IMR-90 (cell line): ENCODE measurements at places on chromosomes 6 and 20. TPM values are rescaled to one million over a fixed set of nuclear protein-coding genes. Genes with fewer than 3 reads are reported as not detected.
A peak's percentile ranks its signal among the peaks of the same experiment; 100 is the strongest.

Gene SLC22A7
- polyA plus RNA-seq: not detected in 2 replicates

Gene SIRPD
- polyA plus RNA-seq: not detected in 2 replicates

- H3K27me3 ChIP-seq: no peaks in the 10 kb centered on the region
- H3K36me3 ChIP-seq: no peaks in the 10 kb centered on the region; the same call in 1 of the 2 replicates
- DNase-seq: no peak
- 0 out of 2 replicates have a peak, but pooled peaks cover 2% of the 10 kb centered on the region for H3K4me1 ChIP-seq
- no peak overlapping the region for H3K4me3 ChIP-seq
- H3K27ac ChIP-seq: no peak overlapping the region
Observed at GRCh38 chr20:36777167-36777566, 3.6 kb upstream of the DSN1 start.

DNA sequence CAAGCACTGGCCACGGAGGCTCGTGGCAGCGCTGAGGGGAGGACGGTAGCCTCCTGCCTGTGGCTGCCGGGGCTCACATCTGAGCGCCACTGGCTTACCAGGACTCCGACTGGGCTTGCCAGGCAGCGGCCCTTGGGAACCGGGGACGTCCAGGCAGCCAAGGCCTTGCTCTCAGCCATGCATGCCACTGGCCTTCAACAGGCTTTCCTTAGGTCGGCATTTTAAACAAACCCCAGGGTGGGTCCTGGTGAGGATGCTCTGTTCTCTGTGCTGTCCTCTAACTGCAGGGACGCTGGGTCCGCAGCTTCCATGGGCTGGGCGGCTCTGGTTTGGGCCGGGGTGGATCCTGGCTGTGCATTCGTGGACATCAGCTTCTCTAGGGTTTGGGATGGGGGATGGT lies 59.1 kb upstream of the BHLHE23 start:
- H3K36me3 ChIP-seq: no peaks in the 10 kb centered on the region
- no peak for DNase-seq
- no peaks in the 10 kb centered on the region for H3K4me1 ChIP-seq
- H3K27me3 ChIP-seq: peaks cover 15% of the 10 kb centered on the region; the same call in 1 of the 2 replicates
- no peak overlapping the region for H3K4me3 ChIP-seq
- no peak overlapping the region for H3K27ac ChIP-seq

GRCh38 chr6:166589337-166589731 lies 2.9 kb upstream of the RAMACL start:
- DNase-seq: no peak
- H3K27me3 ChIP-seq: no peaks in the 10 kb centered on the region
- H3K36me3 ChIP-seq: peaks cover 10% of the 10 kb centered on the region; the same call in 1 of the 2 replicates
- H3K27ac ChIP-seq: no peak overlapping the region

GRCh38 chr20:11145616-11146015 lies 471.8 kb upstream of the JAG1 start:
- DNase-seq: no peak
- no peaks in the 10 kb centered on the region for H3K27me3 ChIP-seq
- no peak overlapping the region for H3K4me3 ChIP-seq
- no peaks in the 10 kb centered on the region for H3K36me3 ChIP-seq

DNA sequence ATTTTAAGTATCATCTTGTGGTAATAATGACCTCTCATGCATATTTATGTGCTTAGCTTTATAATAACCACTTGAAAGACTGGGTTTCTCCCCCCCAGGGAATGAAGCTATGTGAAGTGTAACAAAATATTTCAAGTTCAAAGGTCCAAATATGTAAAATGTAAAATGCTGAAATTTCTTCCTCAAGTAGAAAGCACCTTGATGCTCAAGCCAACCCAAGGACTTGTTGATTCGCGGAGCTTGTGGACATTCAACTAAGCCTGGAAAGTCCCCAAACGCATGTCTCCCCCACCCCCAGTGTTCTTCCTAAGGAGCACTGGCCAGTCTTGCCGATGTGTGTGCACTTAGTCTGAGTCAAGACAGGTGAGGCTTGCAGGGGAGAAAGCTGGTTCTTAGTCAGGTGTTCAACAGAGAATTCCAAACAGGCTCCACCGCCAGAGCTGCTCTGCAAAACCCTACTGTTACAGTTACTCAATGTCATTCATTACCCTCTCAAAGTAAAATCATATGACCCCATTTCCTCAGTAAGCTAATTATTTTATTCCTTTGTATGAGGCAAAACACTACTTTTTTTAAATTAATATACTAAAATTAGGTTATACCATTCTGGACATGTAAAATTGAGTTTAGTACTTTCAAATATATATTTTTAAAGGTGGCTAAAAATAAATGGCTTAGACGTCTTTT lies 46.9 kb upstream of the QKI start:
- H3K27me3 ChIP-seq: peaks cover 2% of the 10 kb centered on the region; the same call in 1 of the 2 replicates
- H3K27ac ChIP-seq: no peak overlapping the region
- no peak overlapping the region for H3K4me3 ChIP-seq
- DNase-seq: no peak
- no peaks in the 10 kb centered on the region for H3K4me1 ChIP-seq

DNA sequence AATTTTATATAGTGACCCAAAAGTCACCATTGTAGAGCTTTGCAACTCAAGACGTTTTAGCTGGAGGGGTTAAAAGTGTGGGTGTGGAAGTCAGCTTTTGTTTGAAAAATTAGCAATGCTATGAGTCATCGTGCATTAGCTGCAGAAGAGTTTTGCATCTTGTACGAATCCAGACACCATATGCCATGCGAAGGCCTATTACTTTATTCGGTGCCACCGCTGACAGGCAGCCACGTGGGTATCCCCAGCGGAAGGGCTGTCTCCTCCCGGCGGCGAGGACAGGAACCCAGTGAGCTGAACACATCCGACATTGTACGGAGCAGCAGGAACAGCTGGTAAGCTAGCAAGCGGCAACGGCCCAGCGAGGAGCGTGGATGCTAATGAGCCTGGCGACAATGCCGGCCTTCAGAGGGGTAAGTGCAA lies 84.4 kb downstream of the INSM1 start:
- H3K4me1 ChIP-seq: peaks cover 3% of the 10 kb centered on the region
- no peaks in the 10 kb centered on the region for H3K27me3 ChIP-seq
- DNase-seq: peak; percentile 78
- no peak overlapping the region for H3K4me3 ChIP-seq

DNA sequence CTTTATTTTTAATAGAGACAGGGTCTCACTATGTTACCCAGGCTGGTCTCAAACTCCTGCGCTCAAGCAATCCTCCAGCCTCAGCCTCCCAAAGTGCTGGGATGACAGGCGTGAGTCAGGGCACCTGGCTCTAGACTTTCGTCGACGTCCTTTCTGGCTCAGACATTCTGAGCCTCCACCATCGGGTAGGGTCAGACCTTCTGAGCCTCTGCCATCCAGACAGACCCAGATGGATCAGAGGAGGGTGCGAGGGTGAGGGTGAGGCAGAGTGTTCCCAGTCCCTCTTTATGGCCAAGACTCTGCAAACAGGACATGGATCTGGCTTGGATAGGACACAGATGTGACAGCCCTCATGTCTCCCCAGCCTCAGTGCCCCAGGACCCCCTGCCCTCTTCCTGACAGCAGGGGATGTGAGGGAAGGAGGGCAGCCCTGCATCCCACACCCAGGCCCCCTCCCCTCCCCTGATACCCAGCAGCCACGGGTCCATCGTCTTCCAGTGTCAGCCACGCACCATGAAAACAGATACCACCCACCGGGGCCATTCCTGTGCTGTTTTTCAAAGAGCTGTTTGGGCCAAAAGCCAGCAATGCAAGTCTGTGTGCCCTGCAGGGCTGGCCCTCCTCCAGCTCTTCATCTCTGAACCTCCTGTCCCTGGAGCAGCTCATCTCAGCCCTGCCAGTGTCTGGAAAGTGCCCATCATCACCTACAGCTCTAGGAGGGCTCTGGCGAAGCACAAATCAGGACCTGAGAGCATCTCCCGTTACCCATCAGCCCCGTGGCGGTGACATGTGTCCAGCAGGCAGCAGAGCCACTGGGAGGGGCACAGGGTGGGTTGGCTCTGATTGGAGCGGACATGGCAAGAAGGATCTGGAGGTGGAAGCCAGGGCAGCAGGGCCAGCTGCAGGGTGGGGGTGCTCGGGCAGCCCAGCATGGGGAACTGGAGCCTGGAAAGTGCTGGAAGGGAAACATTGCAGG lies 208.4 kb downstream of the PREX1 start:
- H3K4me1 ChIP-seq: no peaks in the 10 kb centered on the region
- H3K36me3 ChIP-seq: no peaks in the 10 kb centered on the region
- H3K27ac ChIP-seq: no peak overlapping the region
- peaks cover 11% of the 10 kb centered on the region for H3K27me3 ChIP-seq
- no peak overlapping the region for H3K4me3 ChIP-seq

DNA sequence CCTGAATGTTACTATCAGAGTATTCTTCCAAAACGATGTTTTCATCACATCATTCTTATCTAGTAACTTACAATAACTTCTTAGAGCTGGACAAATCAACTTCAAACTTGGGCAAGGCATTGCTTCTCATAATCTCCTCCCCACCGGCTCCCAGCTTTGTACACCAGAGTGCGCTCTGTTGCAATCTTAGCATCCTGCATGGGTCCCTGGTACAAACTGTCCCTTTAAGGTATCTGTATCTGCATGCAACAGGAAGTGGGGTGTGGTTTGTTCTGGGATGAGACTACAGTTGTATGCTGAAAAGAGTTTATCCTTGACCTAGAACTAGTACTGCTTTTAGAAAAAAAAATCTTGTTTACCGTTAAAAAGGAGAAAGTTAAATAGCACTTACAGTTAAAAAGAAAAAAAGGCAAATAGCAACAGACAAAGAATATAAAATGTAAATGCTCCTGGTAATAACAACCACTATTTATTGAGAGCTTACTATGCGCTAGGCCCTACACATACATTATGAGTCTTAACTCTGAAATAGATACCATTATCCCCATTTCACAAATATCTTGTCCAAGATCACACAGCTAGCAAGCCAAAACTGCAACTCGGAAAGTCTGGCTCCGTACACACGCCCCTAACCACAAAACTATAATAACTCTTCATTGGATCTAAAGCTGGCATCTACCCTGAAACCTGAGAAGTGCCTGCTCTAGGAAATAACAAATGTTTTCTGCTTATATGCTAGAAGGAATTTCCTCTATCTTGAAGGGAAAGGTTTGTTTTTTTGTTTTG lies 9.8 kb upstream of the HECA start:
- H3K4me1 ChIP-seq: peaks cover 2% of the 10 kb centered on the region; the same call in 1 of the 2 replicates
- H3K4me3 ChIP-seq: no peak overlapping the region
- peak; percentile 49 for DNase-seq
- H3K27me3 ChIP-seq: no peaks in the 10 kb centered on the region
- no peak overlapping the region for H3K27ac ChIP-seq

- DNase-seq: no peak
- H3K4me3 ChIP-seq: no peak overlapping the region
- no peak overlapping the region for H3K27ac ChIP-seq
- H3K4me1 ChIP-seq: peaks cover 19% of the 10 kb centered on the region
- no peaks in the 10 kb centered on the region for H3K27me3 ChIP-seq
Observed at GRCh38 chr6:42340511-42340910, 111.2 kb downstream of the TRERF1 start.

GRCh38 chr6:14217728-14218518 lies 100.4 kb downstream of the CD83 start:
- H3K27ac ChIP-seq: no peak overlapping the region
- no peaks in the 10 kb centered on the region for H3K27me3 ChIP-seq
- DNase-seq: peak; percentile 11
- no peak overlapping the region for H3K4me3 ChIP-seq
- no peaks in the 10 kb centered on the region for H3K36me3 ChIP-seq

GRCh38 chr20:44552568-44552949 lies 29.8 kb upstream of the PKIG start:
- no peak overlapping the region for H3K4me3 ChIP-seq
- peaks cover 21% of the 10 kb centered on the region for H3K4me1 ChIP-seq
- H3K36me3 ChIP-seq: no peaks in the 10 kb centered on the region
- DNase-seq: no peak

DNA sequence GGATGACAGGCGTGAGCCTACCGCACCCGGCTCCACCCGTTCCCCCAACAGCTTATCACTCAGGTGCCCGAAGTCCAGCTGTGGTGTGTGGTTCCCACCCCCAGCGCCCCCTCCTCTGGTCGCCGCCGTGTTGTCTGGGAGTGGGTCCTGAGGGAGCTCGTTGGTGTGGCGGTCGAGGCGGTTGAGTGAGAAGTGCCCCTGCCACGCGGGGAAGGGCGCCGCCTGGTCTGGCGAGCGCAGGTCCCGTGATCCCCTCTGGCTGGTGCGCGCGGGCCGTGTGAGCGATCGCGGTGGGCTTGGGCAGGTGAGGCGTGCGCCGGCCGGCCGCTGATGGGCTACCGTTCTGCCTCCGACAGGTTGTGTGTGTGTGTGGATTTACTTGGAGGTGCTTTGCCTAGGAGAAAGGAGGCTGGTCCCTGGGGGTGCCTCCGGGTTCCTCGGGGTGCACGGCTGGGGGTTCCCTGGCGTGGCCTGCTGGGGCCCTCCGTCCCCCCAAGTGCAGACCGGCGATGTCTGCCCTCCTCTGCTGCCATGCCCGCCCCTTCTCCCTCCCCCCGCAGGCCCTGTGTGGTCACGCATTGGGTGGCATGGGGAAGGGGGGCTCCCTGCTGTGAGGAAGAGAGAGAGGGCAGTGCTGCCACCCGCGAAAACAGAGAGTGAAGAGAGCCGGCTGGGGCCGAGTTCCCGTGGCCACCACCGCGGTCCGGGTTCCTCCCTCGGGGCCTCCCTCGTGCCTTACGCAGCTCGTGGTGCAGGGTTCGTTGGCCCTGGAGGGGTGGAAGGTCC lies 336.0 kb upstream of the DEFB115 start:
- no peaks in the 10 kb centered on the region for H3K27me3 ChIP-seq
- no peak overlapping the region for H3K4me3 ChIP-seq
- DNase-seq: no peak

- H3K27me3 ChIP-seq: no peaks in the 10 kb centered on the region
- peaks cover 2% of the 10 kb centered on the region for H3K4me1 ChIP-seq
- H3K36me3 ChIP-seq: no peaks in the 10 kb centered on the region
Observed at GRCh38 chr6:18087396-18088165, 34.9 kb downstream of the NHLRC1 start.

GRCh38 chr20:49230561-49231133 lies 11.4 kb downstream of the DDX27 start:
- no peak overlapping the region for H3K4me3 ChIP-seq
- H3K36me3 ChIP-seq: peaks cover 62% of the 10 kb centered on the region
- no peaks in the 10 kb centered on the region for H3K27me3 ChIP-seq

DNA sequence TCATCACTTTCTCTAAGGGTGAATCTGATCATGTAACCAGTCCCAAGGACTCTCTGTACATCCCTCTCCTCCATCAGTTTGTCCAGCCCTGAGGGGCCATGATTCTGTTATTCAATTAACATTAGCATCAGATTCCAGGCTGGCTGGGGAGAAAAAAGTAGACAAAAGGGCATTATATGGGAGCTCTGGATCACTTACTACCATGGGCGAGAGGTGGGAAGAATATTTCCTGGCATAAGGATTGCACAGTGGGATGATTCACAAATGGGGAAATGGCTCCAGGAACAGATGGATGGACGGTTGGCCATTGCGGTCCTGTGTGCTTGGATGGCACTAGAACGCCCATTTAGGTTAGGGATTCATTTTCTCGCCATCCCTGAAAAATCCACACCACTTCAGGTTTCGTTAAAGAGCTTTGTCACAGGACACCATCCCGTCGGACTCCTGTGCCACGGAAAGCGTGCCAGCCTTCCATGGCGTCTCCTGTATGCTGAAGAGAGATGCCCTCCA lies 112.6 kb downstream of the THBS2 start:
- no peak overlapping the region for H3K4me3 ChIP-seq
- no peaks in the 10 kb centered on the region for H3K36me3 ChIP-seq
- no peaks in the 10 kb centered on the region for H3K27me3 ChIP-seq
- peak overlapping the region; percentile 57; the same call in 1 of the 2 replicates for H3K27ac ChIP-seq
- DNase-seq: no peak
- H3K4me1 ChIP-seq: peaks cover 16% of the 10 kb centered on the region

- DNase-seq: no peak
- H3K27me3 ChIP-seq: peaks cover 3% of the 10 kb centered on the region
- no peaks in the 10 kb centered on the region for H3K4me1 ChIP-seq
- H3K36me3 ChIP-seq: no peaks in the 10 kb centered on the region
- H3K27ac ChIP-seq: no peak overlapping the region
Observed at GRCh38 chr6:24445704-24446103, 43.0 kb downstream of the MRS2 start.

GRCh38 chr6:109009236-109009961 lies 85.2 kb downstream of the SESN1 start:
- H3K4me3 ChIP-seq: peak overlapping the region; percentile 91
- DNase-seq: peak; percentile 82
- H3K27ac ChIP-seq: peak overlapping the region; percentile 79
- no peaks in the 10 kb centered on the region for H3K27me3 ChIP-seq
